ENCODE measurements at places on chromosomes 13 and 19. TPM values are rescaled to one million over a fixed set of nuclear protein-coding genes. Genes with fewer than 3 reads are reported as not detected.

Gene OVOL3
- total RNA-seq: not detected

Gene ZNF837
- 3.5 TPM for total RNA-seq

Gene CATSPERD
- not detected for total RNA-seq

Gene COL5A3
- 4.8 TPM for total RNA-seq

Gene SMIM44
- not detected for total RNA-seq

Gene PABPC3
- total RNA-seq: 0.11 TPM

Gene ZNF583
- 7.7 TPM for total RNA-seq

Gene ZNF805
- total RNA-seq: 20.7 TPM

Gene C19orf38
- not detected for total RNA-seq

Gene RNF113B
- not detected for total RNA-seq

All from uterine smooth muscle cell (primary cell).